Vagina (tissue), 2 donors: ENCODE measurements at places on chromosomes 2 and 18. TPM values are rescaled to one million over a fixed set of nuclear protein-coding genes. Genes with fewer than 3 reads are reported as not detected.
A peak's percentile ranks its signal among the peaks of the same experiment; 100 is the strongest.

The TNFAIP6 gene
- 2.0 TPM for total RNA-seq

GRCh38 chr18:22987547-22988189 is 54.5 kb downstream of the RBBP8 start:
- no peak for DNase-seq

DNA sequence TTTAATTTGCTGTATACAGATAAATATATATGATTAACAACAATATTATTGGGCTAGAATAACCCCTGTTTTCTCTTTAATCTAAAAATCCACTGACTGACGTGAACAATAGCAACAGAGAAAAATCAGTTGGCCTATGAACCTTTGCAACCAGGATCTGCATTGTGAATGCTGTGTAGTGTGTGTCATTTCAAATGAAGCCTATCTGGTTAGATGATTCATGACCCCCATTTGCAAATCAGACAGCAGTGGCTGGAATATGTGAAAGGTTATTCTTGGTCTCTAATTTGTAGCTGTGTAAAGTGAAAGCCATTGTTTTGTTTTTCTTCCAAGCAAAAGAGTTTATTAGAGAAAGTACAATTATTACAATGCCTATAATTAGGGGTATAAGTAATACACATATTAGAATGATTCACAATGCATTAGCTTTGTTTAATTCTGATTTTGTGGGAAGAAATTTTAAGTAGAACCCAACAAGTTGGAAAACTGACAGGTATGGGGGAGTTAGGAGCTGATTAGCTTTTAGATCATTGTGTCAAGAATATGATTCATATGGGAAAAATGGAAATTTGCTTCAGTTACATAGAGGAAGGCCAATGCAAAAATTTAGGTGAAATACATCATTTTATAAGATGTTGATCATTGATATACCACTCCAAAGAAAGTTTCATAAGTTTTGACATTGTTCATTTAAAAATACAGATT is 1362.2 kb upstream of the TMEFF2 start:
- no peak for DNase-seq

DNA sequence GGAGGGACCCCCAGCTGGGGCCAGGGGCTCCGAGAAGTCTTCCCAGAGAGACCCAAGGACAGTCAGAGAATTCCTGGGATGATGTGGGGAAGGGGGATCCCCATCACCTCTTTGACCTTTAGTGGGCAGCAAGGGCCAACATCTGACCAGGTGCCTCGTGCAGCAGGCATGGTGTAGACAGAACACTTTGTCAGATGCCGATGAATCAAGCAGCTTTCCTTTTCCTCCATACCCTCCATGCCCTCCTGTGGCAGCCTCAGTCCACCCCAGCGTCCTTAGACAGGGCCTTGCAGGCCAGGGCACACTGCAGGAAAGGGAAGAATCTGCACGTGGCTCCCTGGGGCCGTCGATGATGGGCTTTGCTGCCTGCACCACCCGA is 26.3 kb downstream of the GPR55 start:
- DNase-seq, result peak; percentile 60

DNA sequence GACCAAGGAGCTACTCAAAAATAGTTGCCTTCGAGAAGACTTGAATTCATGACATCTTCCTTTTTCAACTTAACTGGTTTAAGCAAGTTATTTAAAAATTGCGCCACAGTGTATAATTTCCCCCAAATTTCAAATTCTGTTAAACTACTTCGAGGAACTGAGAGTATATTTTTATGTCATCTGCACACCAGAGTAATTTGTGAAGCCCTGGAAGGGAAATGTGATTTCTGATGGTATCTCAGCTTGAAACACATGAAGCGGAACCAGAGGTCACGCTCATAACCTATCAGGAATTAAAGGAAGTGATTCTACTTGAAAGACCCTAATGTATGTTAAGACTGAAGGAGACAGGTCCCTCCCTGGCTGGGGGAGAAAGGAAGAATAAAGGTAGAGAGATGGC is 33.9 kb upstream of the DARS1 start:
- DNase-seq, result no peak

DNA sequence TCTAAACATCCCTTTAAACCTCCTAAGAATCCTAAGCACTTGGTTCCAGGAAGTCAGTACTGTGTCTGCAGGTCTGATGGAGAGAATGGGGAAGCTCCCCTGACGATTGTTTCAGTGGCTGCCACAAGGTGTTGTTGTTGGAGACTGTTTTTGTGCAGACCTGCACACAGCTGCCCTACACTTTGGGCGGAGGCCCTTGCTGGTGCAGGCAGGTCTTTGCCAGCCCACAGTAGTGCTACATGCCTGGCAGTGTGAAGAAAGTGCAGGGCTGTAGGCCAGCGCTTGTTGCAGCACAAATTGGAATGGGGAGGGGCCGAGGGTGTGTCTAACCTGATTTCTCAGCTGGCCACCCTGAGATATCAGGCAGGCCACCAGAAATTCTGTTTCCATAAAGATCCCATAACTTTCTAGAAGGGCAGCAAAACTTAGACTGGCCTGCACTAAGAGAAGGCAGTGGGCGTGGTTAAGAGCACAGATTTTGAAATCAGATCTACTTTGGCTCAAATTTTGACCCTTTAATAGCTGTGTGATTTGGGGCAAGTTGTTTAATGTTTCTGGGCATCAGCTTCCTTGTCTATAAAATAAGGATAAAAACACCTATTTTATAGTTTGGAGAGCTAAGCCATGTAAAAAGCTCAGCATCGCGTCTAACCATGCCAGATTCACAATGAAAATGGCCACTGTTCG is 83.7 kb upstream of the SLC1A4 start:
- DNase-seq, result no peak

DNA sequence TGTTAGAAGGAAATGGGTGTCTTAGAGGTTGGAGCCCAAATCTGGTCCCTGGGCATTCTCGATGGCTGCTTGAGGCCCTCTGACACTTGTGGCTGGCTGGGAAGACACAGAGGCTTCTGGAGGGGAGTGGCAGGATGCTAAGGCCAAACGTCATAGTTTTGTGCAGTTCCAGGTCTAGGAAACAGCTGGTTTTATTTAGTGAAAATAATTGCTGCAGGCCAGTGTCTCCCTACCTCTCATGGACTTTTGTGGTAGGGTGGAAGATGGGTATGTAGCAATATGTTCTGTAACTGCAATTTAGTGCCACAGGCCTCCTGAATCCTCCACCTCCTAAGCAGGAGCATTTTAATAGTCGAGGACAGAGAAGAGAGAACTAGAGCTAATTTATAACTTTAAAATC is 32.2 kb upstream of the SPRED2 start:
- DNase-seq, result no peak

DNA sequence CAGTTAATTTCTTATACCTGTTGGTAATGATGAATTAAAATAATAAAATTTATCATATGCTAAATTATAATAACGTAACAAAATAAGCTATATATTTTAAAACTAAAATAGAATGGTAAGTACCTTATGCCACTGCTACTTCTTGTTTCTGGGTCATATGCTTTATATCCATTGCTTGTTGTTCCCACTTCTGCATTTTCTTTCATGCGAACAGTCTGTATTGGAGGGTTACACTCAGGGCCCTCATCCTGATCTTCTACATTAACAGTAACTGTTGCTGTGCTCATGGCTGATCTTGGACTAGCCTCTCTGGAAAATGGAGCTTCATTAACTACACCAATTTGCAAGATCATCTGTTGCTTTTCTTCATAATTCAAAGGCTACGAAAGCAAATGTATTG is 22.2 kb downstream of the DSC2 start:
- DNase-seq, result no peak
